Stimulated activated CD8-positive, alpha-beta memory T cell treated with anti-CD3 and anti-CD28 coated beads, Interleukin-15, amount 100 ng/mL, for 48 hours (primary cell): ENCODE measurements at places on chromosomes 11 and 22.

DNA sequence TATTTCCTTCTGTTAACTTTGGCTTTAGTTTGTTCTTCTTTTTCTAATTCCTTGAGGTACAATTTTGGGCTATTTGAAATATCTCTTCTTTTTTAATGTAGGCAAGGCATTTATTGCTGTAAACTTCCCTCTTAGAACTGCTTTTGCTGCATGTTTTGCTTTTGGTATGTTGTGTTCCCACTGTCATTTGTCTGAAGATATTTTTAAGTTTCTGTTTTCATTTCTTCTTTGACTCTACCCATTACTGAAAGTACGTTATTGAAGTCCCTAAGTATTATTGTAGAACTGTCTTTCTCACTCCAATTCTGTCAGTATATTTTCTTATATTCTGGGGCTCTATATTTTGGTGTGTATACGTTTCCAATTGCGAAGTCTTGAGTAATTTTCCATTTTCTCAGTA, 77.9 kb downstream of the KCNQ1OT1 start:
- no peak for DNase-seq

DNA sequence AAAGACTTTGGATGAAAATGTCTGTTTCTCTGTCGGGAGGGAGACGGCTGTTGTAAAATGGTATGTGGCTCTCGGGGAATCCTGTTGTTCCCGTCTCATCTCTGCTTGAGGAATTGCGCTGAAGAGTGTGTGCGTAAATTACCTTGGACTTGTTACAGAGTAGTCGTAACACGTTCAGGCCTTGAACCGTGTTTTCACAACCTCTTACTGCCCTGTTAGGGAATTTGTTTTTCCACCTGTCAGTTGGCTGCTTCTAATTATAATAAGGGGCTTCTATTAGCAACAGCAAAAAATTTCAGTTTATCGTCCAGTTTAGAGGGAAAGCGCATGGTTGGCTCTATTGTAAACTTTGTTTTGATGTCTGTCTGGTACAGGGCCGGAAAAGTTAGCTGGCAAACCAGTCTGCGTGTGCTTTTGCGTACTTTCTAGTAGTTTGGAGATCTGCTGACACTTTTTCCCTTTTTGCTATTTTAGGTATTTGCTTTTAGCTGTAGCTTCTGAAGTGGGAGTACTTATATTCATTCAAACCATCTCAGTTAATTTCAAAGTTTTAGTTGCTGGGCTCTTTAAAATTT, 1.5 kb downstream of the HIPK3 start:
- DNase-seq, result no peak

GRCh38 chr11:77779935-77780334, 40.6 kb downstream of the RSF1 start:
- no peak for DNase-seq

- DNase-seq, result peak; percentile 30
These were observed 36.7 kb downstream of the SERPIND1 start for GRCh38 chr22:20810645-20811044.

DNA sequence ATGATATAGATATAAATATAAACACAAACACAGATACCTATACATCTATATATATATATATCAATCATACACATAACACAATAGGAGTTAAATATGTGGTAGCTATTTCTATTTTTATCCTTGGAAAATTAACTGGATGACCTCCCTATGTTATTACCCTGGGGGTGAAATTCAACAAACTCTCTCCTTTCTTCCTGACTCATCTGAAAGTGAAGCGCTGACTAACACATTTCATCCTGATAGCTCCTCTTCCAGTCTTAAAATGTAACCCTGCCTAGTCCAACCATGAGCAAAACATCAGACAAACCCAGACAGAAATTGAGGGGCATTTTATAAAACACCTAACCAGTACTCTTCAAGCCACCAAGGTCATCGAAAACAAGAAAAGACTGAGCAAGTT, 220.6 kb upstream of the ISX start:
- no peak for DNase-seq

- DNase-seq, result no peak
These were observed 162.5 kb upstream of the ISX start for GRCh38 chr22:34903416-34903815.

- no peak for DNase-seq
These were observed 15.7 kb upstream of the POU2AF3 start for GRCh38 chr11:111282562-111283075.

DNA sequence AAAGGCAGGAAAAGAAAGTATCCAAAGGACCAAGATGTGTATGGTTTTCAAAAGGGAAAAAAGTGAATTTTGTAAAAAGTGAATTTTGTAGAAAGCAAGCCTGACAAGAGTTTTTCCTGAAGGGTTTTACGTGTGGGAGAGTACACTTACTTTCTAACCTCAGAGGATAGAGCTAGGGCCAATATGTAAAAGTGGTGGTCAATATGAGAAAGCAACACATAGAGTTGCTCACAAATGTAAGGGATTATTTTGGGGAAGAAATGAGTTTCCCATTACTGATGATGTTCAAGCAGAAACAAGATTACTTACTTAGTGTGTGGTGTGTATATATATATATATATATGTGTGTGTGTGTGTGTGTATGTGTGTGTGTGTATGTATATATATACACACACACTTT, 162.5 kb downstream of the SWAP70 start:
- no peak for DNase-seq

GRCh38 chr11:119664063-119664572, 64.9 kb downstream of the NECTIN1 start:
- no peak for DNase-seq
